Omental fat pad (tissue), 4 donors: ENCODE measurements at places on chromosomes 1 and 21.

DNA sequence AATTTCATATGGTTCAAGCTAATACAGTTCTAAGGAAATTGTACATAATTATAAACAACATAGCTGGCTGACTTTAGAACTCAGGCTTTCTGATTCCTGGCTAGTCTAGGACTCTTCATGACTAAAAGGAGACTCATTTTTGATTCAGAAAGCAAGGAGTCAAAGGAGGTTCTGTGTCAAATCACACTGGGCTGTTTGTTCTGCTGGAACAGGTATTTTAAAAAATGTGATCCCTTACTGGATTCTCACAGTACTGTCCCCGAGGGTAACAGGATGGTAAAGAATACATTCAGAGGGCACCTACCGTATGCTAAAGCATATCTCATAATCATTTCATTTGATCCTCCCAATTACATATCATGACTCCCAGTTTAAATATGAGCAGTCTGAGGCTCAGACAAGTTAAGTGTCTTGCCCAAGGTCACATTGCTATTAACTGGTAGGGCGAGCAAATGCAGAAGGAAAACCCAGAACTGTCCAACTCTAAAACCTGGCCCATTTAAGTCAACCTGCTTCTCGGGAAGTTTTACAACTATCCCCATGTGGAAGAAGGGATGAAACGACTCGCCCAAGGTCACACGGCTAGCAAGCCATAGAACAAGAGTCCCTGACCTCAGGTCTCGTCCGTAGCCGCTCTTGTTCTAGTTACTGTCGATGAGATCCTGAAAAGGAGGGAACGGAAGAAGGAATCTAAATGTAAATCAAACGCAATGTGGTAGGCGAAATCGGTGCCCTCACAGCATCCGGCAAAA, 675 bp downstream of the MYSM1 start:
- no peak for DNase-seq

GRCh38 chr1:67214420-67215174, 48.3 kb downstream of the IL23R start:
- no peak for DNase-seq

- DNase-seq, result no peak
These were observed 241.1 kb upstream of the RAB4A start for GRCh38 chr1:229029879-229030235.

- DNase-seq, result no peak
These were observed 360.2 kb downstream of the DISC1 start for GRCh38 chr1:231986631-231987336.

DNA sequence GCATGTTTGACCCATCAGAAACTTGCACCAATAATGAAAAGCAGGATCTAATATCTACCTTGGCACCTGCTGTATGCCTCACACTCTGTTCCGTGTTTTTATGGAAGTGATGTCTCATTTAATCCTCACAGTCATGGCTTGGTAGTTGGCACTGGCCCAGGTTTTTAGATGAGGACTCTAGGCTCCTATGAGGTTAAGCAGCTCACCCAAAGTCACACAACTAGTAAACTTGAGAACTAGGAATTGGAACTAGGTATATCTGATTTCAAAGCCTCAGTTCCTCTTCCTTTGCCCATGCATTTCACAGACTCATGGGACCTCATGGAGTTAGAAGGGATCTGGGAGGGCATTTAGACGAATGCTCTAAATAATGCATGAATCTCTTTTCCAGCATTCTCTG, 21.3 kb upstream of the TARBP1 start:
- no peak for DNase-seq

DNA sequence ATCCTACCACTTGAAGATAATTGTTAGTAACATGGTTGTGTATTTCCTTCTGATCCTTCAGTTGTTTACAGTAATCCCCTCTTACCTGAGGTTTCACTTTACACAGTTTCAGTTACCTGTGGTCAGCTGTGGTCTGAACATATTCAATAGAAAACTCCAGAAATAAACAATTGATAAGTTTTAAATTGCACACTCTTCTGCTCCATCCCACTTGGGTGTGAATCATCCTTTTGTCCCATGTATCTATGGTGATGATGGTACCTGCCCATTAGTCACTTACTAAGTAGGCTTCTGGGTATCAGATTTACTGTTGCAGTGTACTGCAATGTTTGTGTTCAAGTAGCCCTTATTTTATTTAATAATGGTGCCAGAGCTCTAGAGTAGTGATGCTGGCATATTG, 62.5 kb downstream of the OSBPL9 start:
- DNase-seq, result no peak

DNA sequence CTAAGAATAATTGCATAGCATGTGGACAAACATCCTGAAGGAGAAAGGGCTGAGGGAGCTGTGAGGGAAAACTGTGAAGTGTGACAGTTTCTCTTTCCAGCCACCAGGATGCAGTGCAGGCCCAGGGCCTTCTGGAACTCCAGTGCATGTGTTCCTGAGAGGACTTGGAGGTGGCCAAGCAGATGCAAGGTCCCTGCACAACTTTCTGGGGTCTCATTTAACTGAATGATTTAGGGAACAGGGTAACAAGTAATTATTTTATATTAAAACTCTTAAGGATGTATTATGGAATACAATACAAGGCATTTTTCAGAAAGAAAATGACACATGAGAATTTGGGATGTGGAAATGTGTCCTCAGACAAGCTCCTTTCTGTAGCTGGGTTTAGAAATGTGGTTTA, 61.2 kb upstream of the MCOLN3 start:
- DNase-seq, result no peak

DNA sequence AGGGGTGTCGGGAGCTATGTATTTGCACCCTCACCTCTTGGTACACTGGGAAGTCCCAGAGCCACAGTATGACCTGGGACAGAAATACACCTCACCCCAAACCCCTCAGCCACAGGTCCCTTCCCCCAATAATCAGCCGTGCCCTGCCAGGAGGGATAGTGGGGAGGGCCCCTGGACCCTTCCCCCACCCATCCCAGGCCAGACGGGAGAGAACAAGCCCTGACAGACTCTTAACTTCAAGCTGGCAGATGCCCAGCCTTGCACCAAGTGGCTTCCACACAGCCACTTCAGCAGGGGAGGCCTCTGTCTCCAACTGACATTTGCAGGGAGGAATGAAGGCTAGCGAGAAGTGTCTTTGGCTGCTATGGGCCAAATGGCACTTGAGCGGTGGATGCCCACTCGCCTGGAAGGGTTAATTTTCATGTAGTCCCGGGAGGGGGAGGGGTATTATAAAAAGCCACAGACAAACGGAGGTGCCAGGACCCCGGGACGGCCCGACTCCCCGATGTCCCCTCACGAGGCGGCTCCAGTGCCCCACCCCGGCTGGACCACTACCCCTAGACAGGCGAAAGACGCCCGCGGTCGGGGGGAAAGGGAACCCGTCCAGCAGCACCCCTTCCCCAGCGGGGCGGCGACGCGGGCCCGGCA, 495 bp downstream of the SYNC start:
- no peak for DNase-seq

DNA sequence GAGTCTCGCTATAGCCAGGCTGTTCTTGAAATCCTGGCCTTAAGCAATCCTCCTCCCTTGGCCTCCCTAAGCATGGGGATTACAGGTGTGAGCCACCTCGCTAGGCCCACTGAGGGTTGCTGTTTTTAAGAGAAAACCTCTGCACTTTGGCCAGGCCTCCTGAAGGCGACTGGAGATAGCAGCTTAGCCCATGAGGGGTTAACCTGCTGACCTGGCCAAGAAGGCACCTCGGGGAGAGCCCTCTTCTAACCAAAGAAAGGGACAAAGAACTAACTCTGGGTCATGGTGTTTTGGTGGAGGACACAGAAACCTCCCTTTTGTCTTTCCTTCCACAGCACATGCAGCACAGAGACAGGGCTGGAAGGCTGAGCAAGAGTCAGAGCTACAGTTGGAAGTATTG, 17.7 kb upstream of the KNCN start:
- DNase-seq, result no peak

GRCh38 chr1:30934613-30935012, 26.1 kb upstream of the SDC3 start:
- no peak for DNase-seq

- no peak for DNase-seq
These were observed 58.3 kb upstream of the TBX15 start for GRCh38 chr1:119046429-119046784.

DNA sequence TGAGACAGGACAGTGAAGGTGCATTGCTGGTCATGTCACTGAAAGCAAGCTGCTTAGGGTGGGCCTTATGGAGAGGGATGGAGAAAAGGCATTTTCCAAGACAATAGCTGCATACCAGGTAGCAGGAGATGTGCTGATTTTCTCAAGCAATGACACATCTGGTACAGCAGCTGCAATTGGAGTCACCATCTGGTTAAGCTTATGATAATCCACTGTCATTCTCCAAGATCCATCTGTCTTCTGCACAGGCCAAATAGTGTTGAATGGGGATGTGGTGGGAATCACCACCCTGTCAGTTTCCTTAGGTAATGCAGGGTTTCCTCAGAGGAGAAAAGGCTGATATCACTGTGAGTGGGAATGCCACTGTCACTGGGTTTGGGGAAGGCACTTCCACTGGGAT, 54.6 kb downstream of the ADSS2 start:
- DNase-seq, result no peak

DNA sequence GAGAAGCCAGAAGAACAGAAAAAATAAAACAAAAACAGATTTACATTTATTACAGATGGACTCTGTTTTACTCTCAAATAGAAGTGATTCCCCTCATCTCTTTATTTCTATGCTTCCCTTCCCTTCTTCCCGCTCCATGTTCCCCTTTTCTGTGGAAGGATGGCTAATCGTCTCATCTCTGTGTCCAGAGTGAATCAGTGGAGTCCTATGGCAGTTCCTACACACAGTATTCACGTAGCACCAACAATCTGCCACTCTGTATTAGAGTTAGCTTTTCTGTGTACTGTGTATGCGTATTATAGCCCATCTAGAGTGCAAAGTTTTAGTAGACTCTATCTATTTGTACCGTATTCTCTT, 6.8 kb upstream of the ERO1B start:
- DNase-seq, result no peak

- no peak for DNase-seq
These were observed 17.4 kb downstream of the MAST2 start for GRCh38 chr1:45820788-45821187.

DNA sequence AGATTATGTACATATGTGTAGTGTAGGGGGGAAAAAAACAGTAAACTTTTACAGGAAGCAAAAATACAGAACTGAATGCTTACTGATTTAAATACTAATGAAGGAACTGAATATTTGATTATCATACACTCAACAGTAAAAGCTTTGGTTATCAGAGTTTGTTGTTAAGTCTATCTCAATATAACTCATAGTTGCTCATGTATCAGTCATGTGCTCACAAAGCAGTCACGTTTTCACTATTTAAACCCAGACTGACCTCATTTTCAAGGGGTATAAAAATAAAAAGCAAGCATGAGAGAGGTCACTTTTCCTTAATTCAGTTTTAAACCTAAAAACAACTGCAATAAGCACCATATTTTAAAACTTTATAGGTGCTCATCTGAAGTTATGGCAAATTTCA, 6.9 kb upstream of the NRAS start:
- DNase-seq, result no peak

DNA sequence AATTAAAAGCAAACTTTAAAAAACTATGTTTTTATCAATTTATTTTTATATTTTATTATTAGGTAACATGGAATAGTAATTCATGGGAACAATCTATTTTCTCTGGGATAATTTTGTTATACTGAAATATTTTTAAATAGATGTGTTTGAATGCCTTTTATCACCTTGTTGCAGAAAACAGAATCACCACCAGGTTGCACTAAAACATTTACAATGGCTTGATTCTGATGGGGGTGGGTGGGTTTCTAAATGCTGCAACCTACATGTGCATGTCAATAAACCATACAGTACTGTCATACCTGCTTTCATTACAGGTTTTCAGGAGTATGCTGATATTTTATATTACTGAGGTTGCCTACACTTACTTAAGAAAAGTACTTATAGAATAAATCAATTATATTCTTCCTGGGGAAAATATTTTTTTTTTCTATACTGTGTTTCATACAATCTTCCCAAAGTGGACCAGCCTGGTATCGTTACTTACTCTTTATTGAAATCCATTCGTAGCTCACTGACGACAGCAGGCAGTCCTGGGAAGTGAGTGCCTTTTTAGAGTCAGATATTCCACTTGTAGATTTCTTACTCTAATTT, 132.8 kb downstream of the PTPRC start:
- no peak for DNase-seq

DNA sequence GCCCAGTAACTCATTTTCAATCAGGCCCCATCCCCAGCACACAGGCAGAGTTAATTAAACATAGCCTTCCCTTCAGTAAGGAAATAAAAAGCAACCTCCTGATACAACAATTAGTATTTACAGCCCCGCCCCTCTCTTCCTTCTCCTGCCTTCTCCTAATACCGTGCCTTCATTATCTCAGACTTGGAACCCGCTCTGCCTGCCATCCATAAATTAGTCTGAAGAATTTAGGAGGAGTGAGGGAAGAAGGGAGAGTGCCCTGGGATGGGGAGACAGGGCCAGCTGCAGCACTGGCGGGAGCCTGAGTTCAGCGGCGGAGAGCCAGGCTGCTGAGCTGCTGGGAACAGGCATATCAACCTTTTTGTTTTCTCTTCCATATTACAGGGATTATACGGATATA, 172.8 kb downstream of the ACTL8 start:
- DNase-seq, result no peak

DNA sequence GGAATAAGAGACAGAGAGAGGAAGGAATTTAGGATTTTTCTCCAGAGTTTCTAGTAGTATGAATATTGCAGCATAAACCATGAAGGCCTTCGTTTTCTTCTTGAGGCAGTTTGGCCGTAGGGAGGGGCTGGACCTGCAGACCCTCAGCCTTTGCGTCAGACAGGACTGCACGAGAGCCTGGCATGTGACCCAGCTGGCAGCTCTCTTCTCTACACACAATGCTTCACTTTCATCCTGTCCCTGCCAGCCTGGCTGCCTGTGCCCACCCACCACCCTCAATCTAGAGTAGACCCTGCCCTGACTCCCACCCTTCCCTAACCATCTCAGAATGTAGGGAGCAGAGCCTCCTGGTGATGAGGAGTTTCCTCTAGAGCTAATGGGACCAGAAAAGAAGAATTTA, 1.6 kb downstream of the CA14 start:
- DNase-seq, result no peak

GRCh38 chr1:172378109-172378760, 42.2 kb upstream of the C1orf105 start:
- no peak for DNase-seq

GRCh38 chr1:235423214-235423652, 56.0 kb downstream of the TBCE start:
- no peak for DNase-seq

DNA sequence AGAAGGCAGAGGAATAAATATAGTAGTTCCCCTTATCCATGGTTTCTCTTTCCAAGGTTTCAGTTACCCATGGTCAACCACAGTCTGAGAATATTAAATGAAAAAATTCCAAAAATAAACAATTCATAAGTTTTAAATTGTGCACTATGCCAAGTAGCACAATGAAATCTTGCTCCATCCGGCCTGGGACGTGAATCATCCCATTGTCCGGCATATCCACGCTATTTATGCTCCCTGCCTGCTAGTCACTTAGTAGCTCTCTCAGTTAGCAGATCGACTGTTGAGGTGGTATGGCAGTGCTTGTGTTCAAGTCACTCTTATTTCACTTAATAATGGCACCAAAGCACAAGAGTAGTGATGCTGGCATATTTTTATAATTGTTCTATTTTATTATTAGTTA, 58.6 kb upstream of the ARHGAP29 start:
- DNase-seq, result no peak
